ENCODE measurements at places on chromosomes 1 and 21.

DNA sequence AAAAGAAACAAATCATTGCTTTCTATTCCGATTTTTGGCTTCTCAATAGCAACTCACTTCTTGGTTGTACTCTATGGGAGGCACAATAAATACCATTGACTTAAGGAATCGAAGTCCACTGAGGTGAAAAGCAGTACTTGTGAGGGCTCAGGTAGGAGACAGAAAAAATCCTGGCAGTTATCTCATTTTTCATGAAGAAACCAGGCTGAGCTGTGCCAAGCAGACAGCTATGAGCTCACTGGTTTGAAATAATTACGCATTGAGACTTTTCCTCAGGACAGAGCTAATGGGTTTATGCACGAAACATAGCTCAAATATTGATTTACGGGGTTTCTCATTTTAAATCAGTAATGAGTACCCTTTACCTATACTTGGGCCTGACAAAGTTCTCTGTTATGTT, 18.5 kb downstream of the COLGALT2 start:
- no peak for DNase-seq

DNA sequence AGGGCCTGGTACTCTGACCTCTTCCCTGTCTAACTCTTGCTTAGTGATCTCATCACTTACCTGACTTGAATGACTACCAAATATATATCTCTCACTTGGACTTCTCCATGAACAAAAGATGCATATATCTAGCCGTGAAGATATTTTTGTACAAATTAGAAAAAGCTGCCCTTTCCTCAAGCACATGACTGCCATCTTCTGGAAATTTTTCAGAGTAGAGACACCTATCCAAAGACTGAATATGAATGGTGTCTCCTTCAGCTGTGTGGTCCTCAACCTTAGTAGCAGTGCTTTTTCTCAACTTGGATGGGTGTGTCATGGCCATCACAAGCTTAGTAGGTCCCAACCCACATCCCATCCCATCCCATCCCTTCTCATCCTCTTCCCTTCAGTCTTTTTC, 142.3 kb downstream of the DNM3 start:
- no peak for DNase-seq

DNA sequence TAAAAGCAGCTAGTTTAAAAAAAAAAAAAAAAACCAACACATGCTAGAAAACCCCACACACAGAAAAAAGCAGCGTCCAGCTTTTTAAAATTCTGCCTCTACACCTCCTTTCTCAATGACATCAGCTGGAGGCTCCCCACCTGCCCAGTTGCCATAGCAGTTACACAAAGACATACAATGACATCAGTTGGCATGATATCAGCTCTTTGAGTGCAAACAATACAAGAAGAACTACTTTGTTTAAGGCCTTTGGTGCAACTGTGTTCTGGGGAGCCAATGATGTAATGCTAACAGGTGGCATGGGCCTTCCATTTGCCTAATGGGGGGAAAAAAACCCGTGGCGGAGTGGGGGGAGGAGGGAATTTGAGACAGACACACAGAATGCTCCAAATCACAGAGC, 32.9 kb downstream of the DUSP10 start:
- DNase-seq = peak; percentile 82

DNA sequence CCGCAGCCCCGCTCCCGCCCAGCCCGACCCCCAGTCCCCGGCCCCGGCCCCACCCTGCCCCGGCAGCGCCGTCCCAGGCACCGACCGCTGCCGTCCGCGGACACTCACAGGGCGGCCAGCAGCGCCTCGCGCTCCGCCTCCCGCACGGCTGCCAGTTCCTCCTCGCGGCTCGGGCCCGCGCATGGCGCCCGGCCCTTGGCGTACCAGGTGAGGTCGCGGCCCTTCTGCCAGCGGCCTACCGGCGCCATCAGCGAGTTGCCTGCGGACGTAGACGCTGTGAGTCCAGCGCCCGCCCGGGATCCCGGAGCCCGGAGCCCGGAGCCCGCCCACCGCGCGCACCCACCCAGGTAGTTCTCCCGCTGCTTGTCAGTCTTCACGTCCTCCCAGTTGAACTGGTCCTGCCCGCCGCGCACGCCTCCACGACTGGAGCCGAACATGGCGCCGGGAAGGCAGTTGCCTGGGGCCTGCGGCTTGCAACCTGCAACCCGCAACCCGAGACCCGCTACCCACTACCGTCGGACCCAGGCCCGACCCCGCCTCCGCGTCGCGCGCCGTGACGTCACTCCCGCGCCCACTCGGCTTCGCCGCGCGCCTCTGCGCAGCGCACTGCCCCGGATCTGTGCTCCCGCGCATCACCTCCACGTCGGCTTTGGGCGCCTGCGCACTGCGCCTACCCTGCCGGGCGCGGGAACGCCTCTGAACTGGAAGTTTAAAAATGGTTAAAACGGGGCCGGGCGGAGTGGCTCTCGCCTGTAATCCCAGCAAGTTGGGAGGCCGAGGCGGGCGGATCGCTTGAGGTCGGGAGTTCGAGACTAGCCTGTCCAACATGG, at the start of gene C1orf35:
Gene C1orf35, minus strand, starts transcription at position 535 of the 830 bp plus-strand sequence. Its CDS starts 98 bp downstream, at position 437.
- DNase-seq = peak; percentile 95

- no peak for DNase-seq
These were observed 8.0 kb upstream of the TMEM61 start for GRCh38 chr1:54972436-54972835.
